ENCODE measurements at places on chromosomes 1 and 21.

DNA sequence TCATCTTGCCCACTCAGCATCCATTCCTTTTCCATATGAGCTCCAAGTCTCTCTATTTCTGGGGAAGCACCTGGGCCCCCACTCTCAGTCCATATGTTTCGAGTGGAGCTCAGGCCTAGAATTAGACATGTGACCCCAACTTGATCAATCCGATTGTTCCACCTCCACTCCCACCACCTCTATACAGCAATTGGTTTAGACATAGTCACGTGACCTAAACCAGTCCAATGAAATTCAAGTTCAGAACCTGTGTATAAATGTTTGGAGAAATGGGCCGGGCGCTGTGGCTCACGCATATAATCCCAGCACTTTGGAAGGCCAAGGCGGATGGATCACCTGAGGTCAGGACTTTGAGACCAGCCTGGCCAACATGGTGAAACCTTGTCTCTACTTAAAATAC is 29.6 kb upstream of the CLIC4 start:
- no peak for DNase-seq

- no peak for DNase-seq
Measured at GRCh38 chr1:212532469-212533147, 76.0 kb upstream of the ATF3 start.

DNA sequence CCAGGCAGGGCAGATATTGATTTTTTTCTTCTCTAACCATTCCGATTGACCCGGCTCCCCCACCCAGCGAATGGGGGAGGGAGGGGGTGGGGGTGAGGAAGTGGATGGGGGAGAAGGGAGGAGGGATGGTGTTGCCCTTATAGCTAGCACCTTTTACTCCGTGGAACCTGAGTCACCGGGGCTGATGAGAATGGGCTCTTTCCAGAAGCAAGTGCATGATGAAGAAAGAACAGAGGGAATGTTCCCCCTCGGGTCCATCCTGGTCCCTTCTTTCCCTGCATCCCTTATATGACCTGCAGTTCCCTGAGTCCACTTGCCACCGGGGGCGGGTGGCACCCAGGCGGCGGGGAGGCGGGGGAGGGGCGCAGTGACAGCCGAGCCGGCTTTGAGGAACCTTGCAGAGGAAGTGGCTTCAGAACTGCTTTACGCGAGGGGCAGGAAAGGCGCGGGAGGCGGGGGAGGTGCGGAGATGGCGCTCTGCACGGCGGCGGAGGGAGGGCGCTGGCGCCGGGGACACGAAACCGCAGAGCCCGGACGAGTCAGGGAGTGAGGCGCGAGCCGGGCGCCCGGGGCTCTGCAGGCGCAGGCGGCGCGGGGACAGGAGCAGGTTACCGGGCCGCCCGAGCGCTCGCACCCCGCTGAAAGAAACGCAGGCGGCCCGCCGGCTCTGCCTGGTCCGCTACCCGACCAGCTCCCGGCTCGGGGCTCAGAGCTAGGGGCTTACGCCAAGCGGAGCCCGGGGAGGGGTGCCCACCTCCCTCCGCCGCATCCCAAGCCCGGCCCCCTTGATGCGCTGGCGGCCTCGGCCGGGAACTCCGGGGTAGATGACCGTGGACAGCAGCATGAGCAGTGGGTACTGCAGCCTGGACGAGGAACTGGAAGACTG is 49.7 kb downstream of the RASSF5 start:
- DNase-seq, result no peak

- DNase-seq, result no peak
Measured at GRCh38 chr1:25579292-25580252, 36.2 kb downstream of the LDLRAP1 start.

GRCh38 chr1:117392771-117393170 is 25.5 kb downstream of the MAN1A2 start:
- no peak for DNase-seq

- no peak for DNase-seq
Measured at GRCh38 chr21:40615505-40616376, 231.2 kb downstream of the DSCAM start.

DNA sequence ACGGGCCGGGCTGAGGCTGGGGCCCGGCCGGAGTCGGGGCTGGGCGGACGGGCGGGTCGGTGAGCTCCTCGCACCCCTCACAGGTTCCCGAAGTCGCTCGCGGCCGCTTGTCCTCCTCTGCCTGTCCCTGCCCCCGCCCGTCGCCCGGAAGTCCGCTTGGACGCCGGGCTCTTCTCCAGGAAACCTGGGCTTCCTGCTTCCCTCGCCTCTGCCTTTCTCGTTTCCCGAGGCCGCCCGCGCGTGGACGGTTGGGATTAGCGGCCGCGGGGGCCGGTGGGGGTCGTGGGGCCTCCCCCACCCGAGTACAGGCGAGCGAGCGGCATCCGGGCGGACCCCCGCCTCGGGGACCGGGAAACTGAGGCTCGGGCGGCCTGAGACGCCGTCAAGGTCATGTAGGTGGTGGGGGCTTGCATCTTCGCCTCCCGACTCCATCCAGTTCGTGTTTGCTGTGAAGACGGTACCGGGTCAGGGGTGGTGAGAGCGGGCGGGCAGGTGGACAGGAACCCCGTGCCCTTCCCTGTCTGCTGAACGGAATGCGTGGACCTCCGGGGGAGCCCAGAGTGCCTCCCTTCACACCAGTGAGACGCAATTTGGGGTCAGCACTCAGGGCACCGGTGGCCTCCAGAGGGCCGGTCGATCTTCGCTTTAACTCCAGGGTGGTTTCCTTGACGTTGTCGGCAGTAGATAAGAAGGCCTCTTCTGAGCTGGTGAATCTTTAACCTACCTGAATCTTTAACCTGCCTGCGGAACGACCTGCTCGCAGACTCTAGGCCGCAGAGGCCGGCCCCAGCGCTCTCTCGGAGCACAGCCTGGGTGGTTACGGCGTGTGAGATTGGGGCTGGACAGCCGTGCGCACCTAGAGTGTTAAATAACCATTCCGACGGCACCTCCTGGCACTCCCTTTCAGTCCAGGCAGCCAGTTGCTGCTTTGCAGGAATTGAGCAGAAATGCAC is 686 bp downstream of the ARF1 start:
- no peak for DNase-seq

- DNase-seq, result no peak
Measured at GRCh38 chr1:210412240-210412639, 83.5 kb downstream of the HHAT start.

DNA sequence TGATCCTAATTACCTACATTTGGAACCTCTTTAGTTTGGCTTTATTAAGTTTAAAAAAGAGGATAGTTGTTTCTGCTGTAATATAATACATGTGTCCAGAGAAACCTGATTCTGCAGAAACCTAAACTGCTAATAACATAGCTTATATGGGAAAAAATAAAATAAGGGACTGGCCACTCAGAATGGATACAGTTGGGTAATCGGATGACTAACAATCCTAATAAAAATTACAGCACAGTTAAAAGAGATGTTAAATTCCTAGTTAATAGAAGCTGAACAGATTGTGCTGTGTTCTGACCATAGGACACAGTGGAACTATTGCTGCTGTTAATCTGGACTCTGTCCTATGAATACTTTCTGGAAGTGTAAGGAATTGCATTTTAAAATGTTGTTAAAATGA is 16.0 kb downstream of the ARV1 start:
- no peak for DNase-seq

- no peak for DNase-seq
Measured at GRCh38 chr1:67313934-67314671, 6.4 kb downstream of the IL12RB2 start.

DNA sequence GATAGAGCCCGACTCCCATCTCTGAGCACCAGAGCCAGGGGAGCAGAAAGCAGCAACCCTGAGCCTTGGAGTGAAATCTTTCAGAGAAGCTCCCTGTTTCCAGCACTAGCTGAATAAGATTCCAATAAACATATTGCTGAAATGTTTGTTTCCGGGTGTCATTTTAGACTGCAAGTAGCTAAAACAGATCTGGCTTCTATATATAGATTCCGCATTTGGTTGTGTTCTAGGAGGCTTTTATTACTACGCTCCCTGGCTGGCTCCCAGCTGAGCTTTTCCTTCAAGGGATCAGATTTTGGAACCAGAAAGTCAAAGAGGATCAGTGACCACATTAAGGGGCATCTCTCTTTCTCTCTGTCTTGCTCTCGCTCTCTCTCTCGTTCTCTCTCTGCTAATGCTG is 88.2 kb downstream of the PAPPA2 start:
- no peak for DNase-seq

GRCh38 chr1:201220388-201220715 is 29.7 kb downstream of the IGFN1 start:
- DNase-seq, result no peak

All from cerebellar nuclear complex (tissue), 1 donor.